ENCODE measurements at places on chromosomes 12 and 14.

DNA sequence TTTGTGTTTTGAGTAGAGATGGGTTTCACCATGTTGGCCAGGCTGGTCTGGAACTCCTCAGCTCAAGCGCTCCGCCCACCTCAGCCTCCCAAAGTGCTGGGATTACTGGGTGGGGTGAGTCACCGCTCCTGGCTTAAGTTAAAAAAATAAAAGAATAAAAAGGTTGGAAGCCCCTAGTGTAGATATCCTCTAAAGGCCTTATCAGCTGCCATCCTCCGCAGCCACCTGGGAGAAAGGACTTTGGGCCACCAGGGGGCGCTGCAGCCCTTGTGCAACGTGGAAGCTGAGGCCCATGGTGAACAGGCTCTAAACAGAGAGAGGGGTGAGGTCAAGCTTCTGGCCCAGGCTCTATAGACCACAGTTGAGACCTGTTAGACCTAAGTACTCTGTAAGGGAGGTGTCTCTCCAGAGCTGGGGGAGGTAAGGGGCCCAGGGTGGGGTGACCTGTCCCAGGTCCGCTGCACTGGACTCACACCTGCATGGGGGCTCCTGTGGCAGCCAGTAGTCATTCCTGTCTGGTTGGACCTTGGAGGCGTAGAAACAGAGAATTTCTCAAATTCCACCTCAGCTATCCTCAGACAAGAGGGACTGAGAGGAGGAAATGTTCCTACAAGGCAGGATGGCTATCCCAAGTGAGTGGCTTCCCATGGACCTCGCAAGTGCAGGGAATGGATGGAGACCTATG lies 14.0 kb upstream of the RACGAP1 start:
- DNase-seq: peak; percentile 74

GRCh38 chr12:89497467-89497866 lies 27.1 kb downstream of the GALNT4 start:
- DNase-seq: peak; percentile 31

DNA sequence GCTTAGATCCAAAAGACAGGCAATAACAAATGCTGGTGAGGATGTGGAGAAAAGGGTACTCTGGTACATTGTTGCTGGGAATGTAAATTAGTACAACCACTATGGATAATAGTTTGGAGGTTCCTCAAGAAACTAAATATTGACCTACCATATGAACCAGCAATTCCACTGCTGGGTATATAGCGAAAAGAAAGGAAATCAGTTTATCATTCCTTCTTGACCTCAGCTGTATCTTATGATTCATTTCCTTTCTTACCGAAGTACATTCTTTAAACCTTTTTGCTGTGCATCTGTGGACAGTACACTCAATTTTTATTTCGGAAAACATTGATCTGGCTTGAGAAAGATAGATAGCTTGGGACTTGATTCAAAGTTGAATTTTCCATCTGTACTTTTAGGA lies 183.2 kb upstream of the LRFN5 start:
- DNase-seq: no peak

DNA sequence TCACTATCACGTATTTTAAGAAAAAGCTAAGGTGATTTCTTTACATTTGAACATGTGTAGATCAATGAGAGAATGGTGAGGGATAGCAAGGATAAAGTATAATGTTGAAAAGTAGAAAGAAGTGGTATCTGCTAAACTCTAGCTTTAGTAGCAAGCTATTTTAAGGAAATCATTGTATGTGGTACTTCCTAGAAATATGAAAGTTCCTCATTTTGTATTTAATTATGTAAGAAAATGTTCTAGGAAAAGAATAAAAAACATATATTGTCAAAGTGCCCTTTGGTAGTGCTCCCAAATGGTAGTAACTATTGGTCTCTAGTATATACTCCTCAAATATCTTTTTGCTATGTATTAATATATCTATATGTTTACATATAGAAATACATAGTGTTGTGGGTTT lies 35.7 kb downstream of the RAB21 start:
- DNase-seq: no peak

GRCh38 chr12:8057839-8058238 lies 8.3 kb downstream of the C3AR1 start:
- no peak for DNase-seq

DNA sequence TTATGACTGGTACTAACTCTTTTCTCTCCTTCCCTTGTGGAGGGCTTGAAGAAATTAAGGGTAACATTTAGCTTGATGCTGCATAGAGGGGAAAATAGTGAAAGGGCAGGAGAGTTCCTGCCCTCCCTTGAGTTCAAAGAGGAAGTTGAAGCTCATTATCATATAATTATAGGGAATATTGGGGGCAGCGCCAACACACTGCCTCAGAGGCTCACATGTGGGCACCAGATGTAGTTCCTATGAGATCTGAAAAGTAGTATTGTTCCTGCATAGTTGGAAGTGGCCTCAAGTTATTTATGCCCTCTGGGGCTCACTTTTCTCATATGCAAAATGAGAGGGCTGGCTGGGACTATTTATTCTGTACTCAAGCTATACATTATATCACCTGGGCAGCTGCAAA lies 33.0 kb upstream of the FGF23 start:
- no peak for DNase-seq

DNA sequence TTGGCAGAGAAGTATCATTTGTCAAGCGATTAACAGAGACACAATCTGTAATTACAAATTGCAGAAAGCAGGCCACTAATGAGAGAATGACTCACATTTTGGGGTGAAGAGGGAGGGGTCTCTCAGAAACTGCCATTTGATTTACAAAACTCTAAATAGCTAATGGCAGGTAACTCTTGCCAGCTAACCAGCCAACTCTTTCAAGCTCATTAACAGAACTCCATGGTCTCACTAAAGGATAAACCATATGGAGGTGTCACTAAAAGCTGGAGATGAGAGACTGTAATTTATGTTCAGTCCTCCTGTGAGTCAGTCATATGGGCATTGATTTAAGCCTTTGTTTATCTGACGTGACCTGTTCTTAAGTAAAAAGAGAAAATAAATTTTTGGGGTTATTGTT lies 336.4 kb downstream of the FOXG1 start:
- DNase-seq: no peak

DNA sequence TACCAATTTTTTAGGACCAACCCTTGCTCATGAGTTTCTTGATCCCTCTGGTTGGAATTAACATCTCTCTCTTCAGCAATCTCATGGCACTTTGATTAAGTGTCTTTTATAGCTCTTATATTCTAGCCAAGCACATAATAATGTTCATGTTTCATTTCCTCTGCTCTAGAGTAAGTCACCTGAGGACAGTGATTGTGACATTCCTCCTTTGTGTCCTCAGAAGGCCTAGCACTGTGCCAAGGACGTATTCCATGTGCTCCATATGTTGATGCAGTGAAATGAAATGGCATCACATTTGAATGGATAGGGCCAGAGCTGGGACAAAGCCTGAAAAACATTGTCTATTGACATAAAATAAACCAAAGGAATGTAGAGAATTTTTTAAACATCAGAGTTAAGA lies 322.8 kb upstream of the PRICKLE1 start:
- DNase-seq: no peak

GRCh38 chr12:14393751-14394150 lies 28.3 kb downstream of the ATF7IP start:
- peak; percentile 30 for DNase-seq

GRCh38 chr14:62776300-62776699 lies 269.0 kb downstream of the KCNH5 start:
- DNase-seq: no peak

GRCh38 chr14:61331992-61332657 lies 10.7 kb downstream of the PRKCH start:
- DNase-seq: no peak

GRCh38 chr12:6494258-6494743 lies 399 bp downstream of the NCAPD2 start:
- peak; percentile 37 for DNase-seq

DNA sequence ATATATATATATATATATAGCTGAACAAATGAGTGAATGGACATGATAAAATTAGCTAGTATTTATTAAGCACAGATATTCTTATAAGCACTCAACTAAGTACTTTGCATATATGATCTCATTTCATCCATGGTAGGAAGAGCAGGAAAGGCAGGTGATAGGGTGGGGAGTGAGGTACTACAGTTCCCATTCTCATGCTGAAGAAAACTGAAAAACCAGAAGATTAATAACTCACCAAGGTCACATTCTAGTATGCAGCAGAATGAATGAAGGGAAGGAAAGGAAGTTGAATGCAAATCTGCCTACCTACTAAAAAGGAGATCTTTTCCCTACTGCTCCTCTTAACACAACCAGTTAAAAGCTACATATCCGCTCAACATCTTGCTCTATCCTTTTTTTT lies 298.1 kb upstream of the TMPO start:
- no peak for DNase-seq

GRCh38 chr14:22220427-22220826 lies 368.6 kb downstream of the DAD1 start:
- peak; percentile 31 for DNase-seq

- DNase-seq: peak; percentile 85
These were observed 62.0 kb upstream of the LMNTD1 start for GRCh38 chr12:25615119-25615518.

DNA sequence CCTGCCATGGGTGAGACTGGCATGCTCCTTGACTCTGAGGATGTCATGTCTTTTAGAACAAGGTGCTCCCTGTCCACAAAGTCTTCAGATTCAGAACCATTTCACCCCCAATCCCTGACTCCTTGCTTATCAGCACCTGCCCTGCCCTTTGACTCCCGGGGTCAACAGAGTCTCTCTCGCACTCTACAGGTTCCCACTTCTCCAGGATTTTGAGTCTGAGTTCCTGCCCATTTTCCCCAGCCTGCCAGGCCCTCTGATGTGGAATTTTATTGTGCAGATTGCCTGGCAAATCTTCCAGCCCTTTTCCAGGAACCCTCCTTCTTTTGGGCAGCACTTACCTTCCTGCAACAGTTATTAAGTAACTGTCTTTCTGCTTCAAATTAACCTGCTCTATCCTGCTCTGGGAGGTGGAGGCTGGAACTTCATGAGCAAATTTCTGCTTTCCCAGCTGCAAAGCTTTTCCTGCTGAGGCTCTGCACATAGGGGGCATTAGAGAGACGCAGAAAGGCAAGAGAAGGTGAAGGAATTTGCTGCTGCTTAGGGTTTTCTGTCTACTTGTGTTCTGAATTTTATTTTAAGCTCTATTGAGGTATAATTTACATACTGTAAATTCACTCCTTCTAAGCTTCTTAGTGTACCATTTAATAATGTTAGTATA lies 259.1 kb downstream of the PCNX1 start:
- DNase-seq: peak; percentile 84

DNA sequence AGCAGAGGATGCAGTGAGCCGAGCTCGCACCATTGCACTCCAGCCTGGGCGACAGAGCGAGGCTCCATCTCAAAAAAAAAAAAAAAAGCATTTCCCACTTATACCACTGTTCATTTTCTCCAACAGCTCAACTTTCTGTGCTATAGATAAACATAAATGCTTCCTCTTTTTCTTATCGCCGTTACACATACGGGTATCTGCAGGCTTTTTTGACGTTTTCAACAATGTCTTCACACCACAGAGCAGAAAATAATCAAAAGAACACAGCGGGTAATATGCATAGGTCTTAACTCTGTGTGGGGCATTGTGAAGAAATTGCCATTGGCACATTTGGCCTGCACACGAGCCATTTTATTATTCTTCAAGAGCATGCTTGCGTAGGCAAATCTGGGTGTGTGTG lies 86.4 kb downstream of the CAPZA3 start:
- DNase-seq: no peak

DNA sequence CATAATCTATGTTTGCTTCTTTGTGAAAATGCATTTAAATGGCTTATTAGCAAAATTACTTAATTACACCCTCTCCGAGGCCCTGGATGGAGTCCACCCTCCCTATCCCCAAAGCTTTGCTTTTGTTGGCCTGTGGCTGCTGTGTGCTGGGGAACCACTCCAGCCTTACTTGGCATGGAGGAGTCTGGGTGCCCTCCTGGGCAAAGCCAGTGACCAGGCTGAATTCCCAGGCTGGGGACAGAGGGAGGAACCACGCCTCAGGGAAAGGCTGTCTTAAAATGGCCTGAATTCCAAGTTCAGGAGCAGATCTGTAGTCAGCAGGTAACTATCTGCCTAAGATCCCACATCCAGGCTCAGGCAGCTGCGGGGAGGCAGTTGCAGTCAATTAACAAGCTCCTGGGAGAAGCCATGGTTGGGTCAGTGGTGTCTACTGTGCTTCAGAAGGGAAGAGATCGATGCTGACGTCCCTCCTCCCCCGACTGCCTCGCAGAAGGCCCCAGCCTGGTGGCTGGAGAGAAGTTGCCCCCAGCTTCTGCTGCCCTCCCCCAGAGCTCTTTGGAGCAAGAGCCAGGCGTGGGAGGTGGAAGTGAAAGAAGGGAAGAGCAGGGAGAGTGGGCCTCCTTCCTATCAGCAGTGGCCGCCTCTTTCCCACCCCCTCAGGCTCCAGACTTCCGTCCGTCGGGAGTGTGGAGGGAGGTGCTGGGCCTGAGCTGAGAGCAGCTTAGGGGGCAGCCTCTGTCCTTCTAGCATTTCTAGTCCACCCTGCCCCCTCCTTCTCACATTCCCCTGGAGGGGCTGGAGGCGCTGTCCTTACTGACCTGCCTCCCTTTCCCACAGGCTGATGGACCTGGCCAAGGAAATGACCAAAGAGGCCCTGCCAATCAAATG lies 11.3 kb downstream of the VASH1 start:
- DNase-seq: no peak

GRCh38 chr12:16636435-16637055 lies 30.6 kb upstream of the LMO3 start:
- DNase-seq: no peak

GRCh38 chr14:96162741-96163140 lies 41.9 kb upstream of the BDKRB2 start:
- peak; percentile 50 for DNase-seq

DNA sequence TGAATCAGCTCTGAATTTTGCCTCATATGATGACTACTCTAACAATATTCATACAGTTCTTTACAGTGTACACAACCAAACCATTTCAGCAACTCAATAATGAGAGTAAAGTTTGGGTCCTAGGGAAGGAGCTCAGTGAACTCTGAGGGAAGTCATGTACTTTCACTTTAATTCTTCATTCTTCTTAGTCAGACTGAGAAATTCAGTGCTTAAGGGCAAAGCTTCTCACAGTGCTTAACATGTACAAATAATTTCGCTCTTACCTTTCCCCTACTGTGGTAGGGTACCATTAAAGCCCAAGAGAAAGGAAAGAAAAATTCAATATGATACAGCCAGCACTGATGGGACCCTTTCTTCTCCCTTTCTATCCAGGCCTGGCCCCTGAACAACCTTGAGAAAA lies 435.0 kb downstream of the NELL2 start:
- DNase-seq: peak; percentile 1

- DNase-seq: no peak
These were observed 103.4 kb downstream of the STAB2 start for GRCh38 chr12:103690426-103690825.

GRCh38 chr14:102154821-102155549 lies 15.3 kb downstream of the WDR20 start:
- peak; percentile 25 for DNase-seq

DNA sequence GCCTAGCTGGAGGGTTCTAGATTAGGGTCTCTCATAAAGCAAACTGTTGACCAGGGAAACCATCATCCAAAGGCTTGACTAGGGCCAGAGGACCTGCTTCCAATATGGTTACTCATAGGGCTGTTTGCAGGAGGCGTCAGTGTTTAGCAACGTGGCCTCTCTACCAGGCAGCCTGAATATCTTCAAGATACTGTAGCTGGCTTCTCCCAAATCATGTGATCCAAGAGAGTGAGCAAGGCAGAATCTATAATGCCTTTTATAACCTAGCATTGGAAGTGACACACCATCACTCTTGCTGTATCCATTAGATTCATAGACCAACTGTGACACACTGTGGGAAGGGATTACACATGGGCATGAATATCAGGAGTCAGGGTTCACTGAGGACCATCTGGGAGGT lies 17.3 kb downstream of the TPH2 start:
- DNase-seq: peak; percentile 35

- no peak for DNase-seq
These were observed 16.4 kb downstream of the NID2 start for GRCh38 chr14:52052288-52052943.

- peak; percentile 65 for DNase-seq
These were observed 69.4 kb downstream of the ATXN2 start for GRCh38 chr12:111529424-111530368.
